ENCODE measurements at places on chromosomes 2 and 18.

GRCh38 chr18:24913507-24914170 lies 438.3 kb downstream of the ZNF521 start:
- DNase-seq = no peak

GRCh38 chr18:51867767-51868166 lies 472.2 kb upstream of the DCC start:
- DNase-seq = no peak

GRCh38 chr2:85537600-85538506 lies 1.1 kb upstream of the MAT2A start:
- DNase-seq = peak; percentile 73

DNA sequence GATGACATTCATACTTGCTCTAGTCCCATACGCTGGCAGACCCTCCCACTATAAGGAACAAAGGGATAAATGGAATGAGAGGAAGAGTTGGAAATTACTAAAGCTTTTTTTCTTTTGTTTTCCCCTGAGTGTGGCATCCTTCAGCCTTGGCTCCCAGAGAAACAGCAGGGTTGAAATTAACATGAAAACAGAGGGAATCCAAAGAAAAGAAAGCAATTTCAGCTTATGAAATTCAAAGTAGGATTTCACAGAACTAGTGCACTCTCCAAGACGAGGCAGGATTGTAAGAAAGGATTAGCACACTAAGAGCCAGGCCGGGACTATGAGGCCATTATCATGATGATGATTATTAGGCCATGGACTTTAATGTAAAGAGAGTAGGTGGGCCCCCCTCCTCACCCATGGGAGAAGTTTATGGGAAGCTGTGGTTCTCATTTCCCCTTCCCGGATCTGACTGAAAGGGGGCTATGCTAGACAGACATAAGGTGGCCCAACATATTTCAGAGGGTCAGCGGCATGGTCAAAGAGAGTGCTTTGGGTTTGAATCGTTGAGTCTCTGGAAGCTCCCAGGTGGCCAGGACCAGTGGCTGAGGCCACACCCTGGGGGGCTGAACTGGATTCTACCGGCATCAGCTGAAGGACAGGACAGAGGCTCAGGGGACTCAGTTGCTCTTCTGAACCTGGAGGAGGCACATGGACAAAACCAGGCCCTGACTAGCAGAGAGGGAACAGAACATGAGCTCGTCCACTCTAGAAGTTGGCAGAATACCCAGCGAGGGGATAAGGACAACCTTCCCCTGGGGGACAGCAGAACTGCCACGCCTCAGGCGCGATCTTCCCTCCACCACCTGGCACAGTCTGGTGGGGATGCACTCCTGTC lies 100.1 kb upstream of the ARL4C start:
- DNase-seq = no peak
